ENCODE measurements at places on chromosomes 12 and 14.
A peak's percentile ranks its signal among the peaks of the same experiment; 100 is the strongest.

- no peak for DNase-seq
Observed at GRCh38 chr12:92732216-92732615, 29.4 kb downstream of the PLEKHG7 start.

DNA sequence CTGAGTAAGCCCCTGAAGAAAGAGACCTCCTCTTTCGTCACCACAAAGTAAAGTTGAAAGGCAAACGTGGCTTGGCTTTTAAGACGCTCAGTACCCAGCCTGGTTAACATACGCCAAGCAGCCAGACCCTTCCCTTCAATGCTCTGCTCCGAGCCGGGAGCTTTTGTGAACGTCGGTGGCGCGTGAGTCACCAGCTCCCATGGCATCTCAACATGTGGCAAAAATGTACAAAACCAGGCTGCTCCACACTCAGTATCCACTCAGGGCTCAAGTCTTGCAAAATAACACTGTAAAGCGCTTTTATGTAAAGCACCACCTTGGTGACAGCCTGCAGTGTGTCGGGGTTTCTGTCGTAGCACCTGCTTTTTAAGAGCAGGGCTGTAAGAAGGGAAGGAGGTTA is 89.0 kb downstream of the SETD3 start:
- DNase-seq = peak; percentile 84

- no peak for DNase-seq
Observed at GRCh38 chr12:33322519-33322918, 117.1 kb downstream of the SYT10 start.

GRCh38 chr14:24051789-24052655 is at the start of gene CARMIL3:
CARMIL3 (plus strand) TSS chr14:24052009; CDS start chr14:24052154, 145 bp downstream.
- peak; percentile 71 for DNase-seq

DNA sequence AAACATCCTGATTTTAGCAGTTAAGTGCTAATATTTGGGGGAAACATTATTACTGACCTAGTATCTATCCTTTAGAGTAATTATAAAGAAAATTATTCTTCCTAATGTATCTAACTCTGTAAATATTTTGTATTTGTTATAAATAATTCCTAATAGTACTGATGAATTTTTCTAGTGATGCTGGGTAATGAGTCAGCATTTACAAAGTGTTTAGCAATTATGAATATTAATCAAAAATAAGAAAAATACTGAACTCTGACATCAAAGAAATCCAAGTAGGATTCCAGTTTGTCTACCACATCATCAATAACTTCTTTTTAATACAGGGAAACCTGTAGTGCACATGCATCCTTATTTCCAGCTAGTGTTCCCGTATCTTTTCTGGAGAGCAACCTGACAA is 9.0 kb downstream of the NAP1L1 start:
- no peak for DNase-seq

DNA sequence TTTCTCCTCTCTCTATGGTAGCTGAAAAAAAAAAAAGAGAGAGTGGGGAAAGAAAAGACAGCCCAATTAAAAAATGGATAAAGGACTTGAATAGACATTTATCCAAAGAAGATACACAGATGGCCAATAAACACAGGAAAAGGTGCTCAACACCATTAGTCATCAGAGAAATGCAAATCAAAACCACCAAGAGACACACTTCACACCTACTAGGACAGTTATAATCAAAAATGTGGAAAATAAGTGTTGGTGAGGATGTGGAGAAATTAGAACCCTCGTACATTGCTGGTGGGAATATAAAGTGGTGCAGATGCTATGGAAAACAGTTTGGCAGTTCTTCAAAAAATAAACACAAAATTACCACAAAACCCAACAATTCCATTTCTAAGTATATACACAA is 172.4 kb upstream of the GRIN2B start:
- no peak for DNase-seq

DNA sequence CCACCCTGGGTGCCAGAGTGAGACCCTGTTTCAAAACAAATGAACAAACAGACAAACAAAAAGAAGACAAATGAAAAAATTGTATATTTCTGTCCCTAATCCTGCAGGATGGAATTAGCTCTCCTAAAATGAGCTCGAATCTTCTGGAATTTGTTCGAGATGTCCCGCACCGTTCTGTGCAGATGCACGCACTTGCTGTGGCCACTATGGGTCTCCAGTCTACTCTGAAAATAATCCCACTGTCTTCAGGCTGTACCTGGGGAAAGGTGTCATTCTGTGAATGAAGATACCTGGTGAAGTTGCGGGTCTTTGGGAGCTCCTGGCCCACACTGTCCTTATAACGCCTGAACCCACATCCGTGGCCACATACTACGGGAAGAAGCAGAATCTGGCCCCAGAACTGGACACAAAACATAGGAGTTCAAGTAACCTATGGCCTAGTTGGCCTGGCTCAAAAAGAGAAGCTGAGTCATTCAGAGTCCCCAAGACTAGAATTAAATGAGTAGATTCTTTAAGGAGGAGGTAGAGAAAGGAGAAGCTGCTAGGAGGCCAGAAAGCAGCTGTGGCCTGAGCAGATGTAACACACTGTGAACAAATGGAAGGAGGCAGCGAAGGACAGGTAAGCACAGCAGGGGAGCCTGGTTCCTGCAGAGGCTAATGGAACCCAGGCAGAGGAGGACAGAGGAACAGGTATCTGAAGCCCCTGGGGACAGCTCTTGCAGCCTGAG is 108.6 kb downstream of the FOXN3 start:
- peak; percentile 55 for DNase-seq

DNA sequence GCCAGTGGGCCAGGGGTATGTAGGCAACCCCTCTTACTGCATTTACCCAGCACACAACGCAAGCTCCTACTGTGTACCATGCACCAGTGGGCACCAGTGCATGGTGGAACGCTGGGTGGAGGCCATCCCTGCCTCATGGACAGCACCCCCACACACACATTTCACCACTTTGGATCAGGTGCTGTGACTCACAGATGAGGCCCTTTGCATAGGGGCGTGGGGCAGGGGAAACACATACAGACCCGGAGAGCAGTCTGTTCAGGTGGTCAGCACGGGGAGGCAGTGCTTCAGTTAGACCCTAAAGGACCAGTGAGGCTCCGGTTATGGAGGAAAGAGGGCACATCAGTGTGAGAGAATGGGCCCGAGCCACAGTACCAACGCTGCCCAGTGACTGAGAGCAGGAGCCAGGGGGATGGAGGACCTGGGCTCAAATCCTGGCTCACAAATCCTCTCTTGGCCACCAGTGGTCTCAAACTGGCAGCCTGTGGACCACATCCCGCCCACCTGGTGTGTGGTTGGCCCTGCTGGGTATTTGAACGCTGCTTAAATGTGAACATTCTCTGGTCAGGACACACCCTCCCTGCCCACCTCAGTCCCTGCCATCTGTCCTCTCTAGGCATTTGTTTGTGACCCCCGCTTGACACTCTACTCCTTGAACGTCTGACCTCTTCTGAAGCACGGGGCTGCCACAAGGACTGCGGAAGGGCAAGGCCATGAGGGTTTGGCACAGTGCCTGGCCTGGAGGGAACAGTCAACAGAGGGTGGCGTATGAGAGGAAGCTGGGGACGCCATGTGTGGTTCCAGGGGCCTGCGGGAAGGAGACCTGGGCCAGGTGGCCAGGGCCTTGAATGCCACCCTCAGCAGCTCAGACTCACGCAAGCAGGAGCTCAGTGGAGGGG is 46.7 kb downstream of the FAM222A start:
- no peak for DNase-seq

DNA sequence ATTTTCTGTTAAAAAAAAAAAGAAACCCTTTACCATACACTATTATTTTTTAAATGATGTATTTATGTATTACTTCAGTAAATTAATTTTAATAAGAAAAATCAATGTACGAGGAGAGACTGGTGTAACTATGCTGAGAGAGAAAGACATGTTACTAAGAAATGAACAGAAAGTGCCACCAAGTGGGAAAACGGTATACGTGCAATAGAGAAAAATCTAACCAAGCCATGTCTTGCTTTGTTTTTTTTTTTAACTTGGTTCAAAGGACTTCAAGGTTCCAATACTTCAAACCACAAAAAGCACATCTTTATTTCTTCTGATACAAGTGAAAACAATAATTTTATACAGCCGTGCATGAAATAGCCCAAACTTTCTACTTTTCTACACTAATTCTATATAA is 22.9 kb downstream of the NDUFA12 start:
- peak; percentile 39 for DNase-seq

DNA sequence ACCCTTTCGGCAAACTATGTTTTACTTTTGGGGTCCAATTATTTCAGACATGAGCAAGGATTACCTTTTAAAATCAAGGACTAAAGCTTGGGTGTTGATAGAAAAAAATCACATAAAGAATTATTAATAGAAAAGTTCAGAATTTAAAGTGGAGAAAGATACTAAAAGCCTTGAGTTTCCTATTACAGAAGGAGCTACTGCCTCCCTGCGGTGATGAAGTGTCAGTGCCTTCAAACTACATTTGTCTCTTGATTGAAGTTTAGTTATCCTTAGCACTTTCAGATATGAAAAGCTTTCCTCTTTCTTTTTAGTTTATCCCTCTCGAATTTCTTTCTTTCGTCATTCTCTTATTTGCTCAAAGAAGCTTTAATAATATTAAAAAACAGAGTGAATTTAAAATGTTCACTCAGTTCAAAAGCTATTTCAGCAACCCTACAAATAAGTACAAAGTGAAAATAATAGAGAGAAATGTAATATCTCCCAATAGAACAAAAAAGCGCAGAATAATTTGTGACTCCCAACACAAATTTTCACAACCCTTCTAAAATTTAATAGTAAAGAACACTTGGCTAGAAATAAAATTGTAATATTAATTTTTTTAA is 87.6 kb downstream of the SEC23A start:
- DNase-seq = peak; percentile 71

DNA sequence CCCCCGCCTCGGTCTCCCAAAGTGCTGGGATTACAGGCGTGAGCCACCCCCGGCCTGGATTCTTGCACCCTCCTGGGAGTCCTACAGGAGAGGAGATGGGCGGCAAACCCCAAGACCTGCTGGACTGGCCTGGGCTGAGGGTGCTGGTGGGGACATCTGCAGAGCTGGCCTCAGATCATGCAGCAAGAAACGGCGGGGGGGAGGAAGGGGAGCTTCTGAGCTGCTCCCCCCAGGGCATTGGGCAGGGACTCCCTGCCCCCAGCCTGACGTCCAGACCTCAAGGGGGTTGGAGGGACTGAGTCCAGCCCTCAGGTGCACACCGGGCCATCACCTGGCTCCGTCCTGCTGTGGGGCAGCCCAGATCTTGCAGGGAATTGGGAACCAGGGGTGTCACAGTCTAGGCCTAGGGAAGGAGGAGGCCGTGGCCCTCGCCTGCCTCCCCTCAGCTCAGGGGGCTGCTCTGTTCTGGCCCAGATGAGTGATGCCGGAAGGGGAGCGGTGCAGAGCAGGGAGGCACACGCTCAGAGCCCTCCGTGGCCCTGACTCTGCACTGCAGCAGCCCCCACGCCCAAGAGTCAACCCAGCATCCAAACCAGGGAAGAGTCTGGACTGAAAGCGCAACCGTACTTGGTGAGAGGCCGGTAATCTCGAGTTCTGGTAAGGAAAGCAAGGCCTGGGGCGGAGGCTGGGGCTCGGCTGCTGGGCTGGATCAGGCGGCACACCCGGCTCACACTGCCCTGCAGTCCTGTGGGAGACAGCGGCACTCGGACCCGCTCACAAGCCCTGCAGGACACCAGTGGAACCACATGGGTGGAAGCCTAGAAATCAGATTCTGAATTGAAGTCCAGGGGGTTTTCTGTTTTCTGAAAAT is 8.9 kb upstream of the AMN start:
- no peak for DNase-seq

DNA sequence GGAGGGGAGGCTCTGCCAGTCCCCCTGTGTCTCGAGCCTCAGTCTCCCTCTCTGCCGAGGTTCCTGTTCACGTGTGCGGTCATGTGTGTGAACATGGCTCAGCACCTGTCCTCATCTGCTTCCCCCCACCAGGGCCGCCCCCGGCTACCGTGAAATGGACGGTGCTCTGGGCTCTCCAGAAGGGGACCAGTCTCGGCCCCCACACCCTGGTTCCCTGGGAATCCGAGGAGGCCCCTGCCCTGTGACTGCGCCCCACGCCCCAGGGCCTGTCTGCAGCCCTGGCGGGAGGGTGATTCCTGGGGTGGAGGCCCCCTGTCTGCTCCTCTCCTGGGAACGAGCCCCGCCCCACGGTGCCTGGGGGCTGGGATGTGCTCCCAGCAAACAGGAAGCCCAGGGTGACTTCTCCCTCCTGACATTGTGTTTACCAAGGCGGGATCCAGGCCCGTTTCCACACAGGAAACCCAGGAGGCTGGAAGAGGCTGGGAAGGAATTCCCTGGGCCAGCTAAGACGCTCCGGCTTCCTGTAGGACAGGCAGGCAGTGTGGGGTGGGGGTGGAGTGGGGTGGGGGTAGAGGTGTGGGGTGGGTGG is 46.6 kb downstream of the KIF26A start:
- DNase-seq = no peak

- DNase-seq = peak; percentile 100
Observed at GRCh38 chr12:71754461-71755145, at the start of gene RAB21. RAB21 (plus strand) TSS chr12:71754863; CDS start chr12:71755130, 267 bp downstream.

Measured in GM23248 (cell line).